ENCODE measurements at places on chromosomes 1 and 21. TPM values are rescaled to one million over a fixed set of nuclear protein-coding genes. Genes with fewer than 3 reads are reported as not detected.

- no peak overlapping the region for H3K4me3 ChIP-seq
- no peak overlapping the region for H3K27ac ChIP-seq
- no peaks in the 10 kb centered on the region for H3K4me1 ChIP-seq
- DNase-seq = no peak
Measured at GRCh38 chr1:30111431-30111830, 612.0 kb downstream of the MATN1 start.

DNA sequence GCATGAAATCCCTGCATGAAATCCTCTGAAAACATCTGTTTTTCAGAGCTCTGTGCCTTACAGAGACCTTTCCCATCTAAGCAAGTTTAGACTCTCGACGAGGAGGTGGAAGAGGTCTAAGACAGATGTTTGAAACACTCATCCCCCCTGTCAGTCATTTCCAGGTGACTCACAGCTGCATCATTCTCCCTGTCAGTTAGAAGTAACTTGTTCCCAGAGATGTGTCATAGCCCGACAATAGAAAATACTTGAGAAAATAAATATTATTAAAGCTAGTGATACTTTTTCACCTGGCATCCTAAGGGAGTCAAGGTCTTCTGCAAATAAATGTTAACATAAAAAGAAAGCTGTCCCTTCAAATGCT, 41.6 kb upstream of the SEC16B start:
- DNase-seq = no peak
- no peak overlapping the region for H3K4me3 ChIP-seq
- no peak overlapping the region for H3K27ac ChIP-seq
- H3K27me3 ChIP-seq = no peaks in the 10 kb centered on the region

DNA sequence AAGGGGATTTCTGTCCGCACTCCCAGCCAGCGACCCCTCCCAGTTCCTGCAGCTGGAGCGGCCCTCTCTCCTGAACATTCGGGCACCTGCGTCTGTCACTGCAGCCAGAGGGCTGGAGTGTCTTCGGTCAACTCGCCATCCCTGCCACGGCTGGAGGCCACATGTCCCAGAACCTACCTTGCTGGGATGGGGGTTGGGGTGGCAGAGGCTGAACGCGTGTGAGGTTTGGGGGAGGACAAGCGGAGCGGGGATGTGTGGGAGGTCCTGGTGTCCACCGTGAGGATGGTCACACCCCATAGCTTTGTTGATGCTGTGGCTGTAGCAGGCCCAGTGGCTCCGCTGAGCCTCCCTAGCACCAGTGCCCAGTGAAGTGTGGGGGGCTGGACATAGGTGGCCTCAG, 14.8 kb upstream of the C1orf174 start:
- no peaks in the 10 kb centered on the region for H3K4me1 ChIP-seq
- no peak overlapping the region for H3K27ac ChIP-seq
- H3K27me3 ChIP-seq = peaks cover 32% of the 10 kb centered on the region
- H3K36me3 ChIP-seq = no peaks in the 10 kb centered on the region
- H3K4me3 ChIP-seq = no peak overlapping the region

GRCh38 chr1:203478986-203479385, 3.4 kb downstream of the PRELP start:
- peaks cover 25% of the 10 kb centered on the region for H3K4me1 ChIP-seq
- H3K36me3 ChIP-seq = no peaks in the 10 kb centered on the region
- DNase-seq = no peak
- H3K27ac ChIP-seq = peak overlapping the region; percentile 87
- H3K27me3 ChIP-seq = no peaks in the 10 kb centered on the region

- H3K36me3 ChIP-seq = peaks cover 4% of the 10 kb centered on the region
- H3K27me3 ChIP-seq = no peaks in the 10 kb centered on the region
- no peaks in the 10 kb centered on the region for H3K4me1 ChIP-seq
- no peak overlapping the region for H3K27ac ChIP-seq
- H3K4me3 ChIP-seq = no peak overlapping the region
Measured at GRCh38 chr1:189682591-189682990, 795.1 kb downstream of the BRINP3 start.

DNA sequence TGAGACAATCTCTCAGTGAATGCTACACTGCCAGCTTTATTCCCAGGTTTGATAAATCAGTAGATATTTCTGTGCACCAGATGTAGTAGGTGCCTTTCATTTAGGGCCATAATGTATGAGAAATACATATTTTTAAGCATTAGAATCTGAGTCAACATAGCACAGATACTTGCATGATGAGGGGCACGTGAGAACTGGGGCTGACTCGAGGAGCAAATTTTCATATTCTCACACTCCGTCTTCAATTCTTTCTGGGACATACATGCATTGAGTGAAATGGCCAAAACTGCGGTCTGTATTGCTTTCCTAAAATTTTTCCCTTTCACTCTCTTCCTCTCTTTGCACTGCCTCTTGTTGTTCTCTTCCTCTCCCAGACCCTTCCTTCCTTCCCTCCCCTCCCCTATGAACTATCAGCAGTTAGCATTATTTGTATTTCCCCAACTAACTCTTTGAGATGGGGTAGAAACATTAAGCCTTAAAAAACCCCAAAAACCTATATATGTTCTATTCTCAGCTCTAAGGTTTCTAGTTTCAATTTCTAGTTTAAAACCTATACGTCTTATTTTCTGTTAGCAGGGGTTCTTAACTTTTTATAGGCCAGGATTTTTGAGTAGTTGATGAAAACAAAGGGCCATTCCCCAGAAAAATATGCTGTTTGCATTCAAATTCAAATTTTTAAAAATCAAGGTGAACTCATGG, 289.1 kb downstream of the PTBP2 start:
- H3K27ac ChIP-seq = no peak overlapping the region
- DNase-seq = no peak
- no peaks in the 10 kb centered on the region for H3K36me3 ChIP-seq
- no peaks in the 10 kb centered on the region for H3K4me1 ChIP-seq
- H3K4me3 ChIP-seq = no peak overlapping the region
- no peaks in the 10 kb centered on the region for H3K27me3 ChIP-seq

DNA sequence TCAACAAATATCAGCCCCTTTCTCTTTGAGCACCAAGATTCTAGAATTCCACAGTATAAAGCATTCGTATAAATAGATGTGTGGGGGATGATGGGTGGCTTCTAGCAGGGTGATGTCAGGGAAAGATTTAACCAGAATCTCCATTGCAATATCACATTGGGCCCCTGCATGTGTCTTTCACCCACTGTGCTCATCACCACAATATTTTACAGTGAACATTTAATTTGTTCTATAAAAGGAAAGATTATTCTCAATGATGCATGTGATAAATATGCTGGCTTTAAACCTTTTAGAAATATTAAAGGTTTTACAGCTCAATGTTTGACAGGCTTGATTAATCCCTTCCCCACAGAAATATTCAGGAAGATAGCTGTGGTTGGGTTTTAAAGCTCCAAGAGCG, 457.8 kb upstream of the DAB1 start:
- H3K4me3 ChIP-seq = no peak overlapping the region
- no peaks in the 10 kb centered on the region for H3K4me1 ChIP-seq
- no peak overlapping the region for H3K27ac ChIP-seq
- DNase-seq = no peak
- H3K36me3 ChIP-seq = no peaks in the 10 kb centered on the region
- no peaks in the 10 kb centered on the region for H3K27me3 ChIP-seq

DNA sequence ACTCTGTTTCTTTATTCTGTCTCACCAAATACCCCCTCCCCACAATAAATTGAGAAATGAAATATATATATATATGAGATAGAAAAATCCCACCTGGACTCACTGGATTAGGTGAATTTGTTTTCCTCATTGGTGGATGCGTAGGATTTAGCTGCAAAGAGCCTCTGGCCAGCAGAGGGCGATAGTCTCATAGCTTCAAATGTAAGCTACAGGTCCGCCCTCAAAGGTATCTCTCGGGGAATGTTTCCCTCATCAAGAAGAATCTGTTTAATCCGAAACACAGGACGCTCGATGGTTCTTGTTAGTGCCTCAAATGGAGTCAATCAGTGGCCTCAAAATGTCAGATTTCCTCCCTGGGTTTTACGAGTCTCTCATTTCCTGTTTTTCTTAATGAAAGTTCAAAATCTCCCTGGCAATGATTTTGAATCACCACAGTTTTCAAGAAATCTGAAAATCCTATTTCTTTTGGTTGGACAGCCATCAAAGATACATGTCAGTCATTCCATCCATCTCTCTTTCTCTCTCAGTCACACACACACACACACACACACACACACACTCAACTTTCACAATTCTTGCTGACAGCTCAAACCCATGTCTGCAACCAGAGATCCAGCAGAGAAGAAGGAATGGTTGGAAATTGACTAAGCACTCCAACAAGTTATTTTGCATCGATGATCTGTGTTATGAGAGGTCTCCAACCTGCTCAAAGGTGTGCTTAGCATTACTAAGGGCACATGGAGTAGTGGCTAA, 13.9 kb upstream of the CAMK1G start:
- H3K27me3 ChIP-seq = no peaks in the 10 kb centered on the region
- no peak overlapping the region for H3K4me3 ChIP-seq
- no peaks in the 10 kb centered on the region for H3K4me1 ChIP-seq

DNA sequence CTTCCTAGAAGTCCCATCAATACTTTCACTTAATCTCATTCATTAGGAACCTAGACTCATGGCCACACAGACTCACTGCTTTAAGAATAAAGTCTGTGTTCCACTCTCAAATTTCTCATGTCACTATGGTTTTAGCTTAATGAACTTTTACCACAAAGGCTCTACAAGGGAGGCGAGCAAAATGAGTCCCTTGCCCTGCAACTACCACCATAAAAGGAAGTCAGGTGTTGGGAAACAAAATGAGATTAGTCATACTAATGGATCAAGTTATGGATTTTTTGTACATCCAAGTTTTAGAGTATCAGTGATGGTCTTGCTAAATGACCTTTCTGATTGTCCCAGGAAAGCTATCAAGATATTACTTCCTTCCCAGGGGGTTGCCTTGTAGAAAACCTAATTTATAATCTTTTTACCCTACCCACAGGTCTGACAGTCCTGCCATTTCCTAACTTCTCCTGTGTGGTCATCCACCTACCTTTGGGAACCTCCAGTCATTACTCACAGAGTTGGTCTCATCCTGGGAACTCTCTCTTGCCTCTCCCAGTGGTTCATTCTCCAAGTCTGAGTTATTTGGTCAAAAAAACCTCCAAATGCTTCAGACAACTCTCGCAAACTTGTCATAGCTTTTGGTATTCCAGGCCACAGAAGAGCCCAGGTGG, 51.8 kb upstream of the SLC16A1 start:
- DNase-seq = no peak
- no peaks in the 10 kb centered on the region for H3K36me3 ChIP-seq
- H3K4me3 ChIP-seq = no peak overlapping the region
- H3K27me3 ChIP-seq = no peaks in the 10 kb centered on the region
- H3K4me1 ChIP-seq = no peaks in the 10 kb centered on the region
- no peak overlapping the region for H3K27ac ChIP-seq

- DNase-seq = no peak
- H3K4me3 ChIP-seq = no peak overlapping the region
- H3K27ac ChIP-seq = no peak overlapping the region
- H3K27me3 ChIP-seq = no peaks in the 10 kb centered on the region
- H3K4me1 ChIP-seq = no peaks in the 10 kb centered on the region
Measured at GRCh38 chr1:214209260-214209808, 71.6 kb upstream of the SMYD2 start.

- H3K4me1 ChIP-seq = no peaks in the 10 kb centered on the region
- DNase-seq = no peak
- H3K4me3 ChIP-seq = no peak overlapping the region
Measured at GRCh38 chr21:14677013-14677412, 130.9 kb upstream of the SAMSN1 start.

- no peaks in the 10 kb centered on the region for H3K4me1 ChIP-seq
- H3K4me3 ChIP-seq = no peak overlapping the region
- H3K36me3 ChIP-seq = no peaks in the 10 kb centered on the region
- no peak for DNase-seq
Measured at GRCh38 chr1:101964708-101965107, 32.0 kb downstream of the OLFM3 start.

DNA sequence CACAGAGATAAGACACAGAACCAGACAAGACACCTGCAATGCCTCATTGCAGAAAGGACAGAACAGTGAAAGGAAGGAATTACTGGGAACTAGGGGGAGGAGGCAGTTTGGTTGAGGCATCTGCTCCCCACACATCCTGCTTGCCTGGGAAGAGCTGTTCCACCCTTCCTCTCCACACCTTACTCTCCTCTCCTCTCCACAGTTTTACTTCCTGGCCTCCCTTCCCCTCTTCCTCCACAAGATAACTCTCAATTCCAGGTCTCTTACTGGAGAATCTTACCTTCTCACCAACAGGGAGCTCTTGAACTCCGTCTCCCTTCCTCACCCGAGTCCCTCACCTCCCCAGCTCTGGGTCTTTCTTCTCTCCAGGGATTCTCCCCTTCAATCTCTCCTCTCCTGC, 2.1 kb downstream of the ELOVL1 start:
- no peak for DNase-seq
- H3K27ac ChIP-seq = peak overlapping the region; percentile 94
- H3K4me3 ChIP-seq = peak overlapping the region; percentile 88
- H3K27me3 ChIP-seq = no peaks in the 10 kb centered on the region
- peaks cover 18% of the 10 kb centered on the region for H3K4me1 ChIP-seq
- H3K36me3 ChIP-seq = no peaks in the 10 kb centered on the region

DNA sequence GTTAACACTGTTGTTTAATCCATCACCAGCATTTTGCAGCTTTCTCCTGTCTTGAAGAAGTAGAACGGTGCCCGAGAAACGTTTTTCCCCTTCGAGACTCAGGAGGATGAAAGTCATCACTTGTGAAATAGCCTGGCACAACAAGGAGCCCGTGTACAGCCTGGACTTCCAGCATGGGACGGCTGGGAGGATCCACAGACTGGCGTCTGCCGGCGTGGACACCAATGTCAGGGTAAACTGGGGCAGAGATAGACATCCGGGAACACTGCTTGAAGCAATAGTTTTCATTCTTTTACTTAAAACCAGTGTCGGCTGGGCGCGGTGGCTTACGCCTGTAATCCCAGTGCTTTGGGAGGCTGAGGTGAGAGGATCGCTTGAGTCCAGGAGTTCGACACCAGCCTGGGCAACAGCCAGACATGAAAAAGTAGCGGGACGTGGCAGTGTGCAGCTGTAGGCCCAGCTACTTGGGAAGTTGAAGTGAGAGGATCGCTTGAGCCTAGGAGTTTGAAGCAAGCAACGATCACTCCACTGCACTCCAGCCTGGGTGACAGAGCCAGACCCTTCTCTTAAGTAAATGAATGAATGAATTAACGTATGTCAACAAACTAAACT, 945 bp downstream of the CHAF1B start:
- peak overlapping the region; percentile 78 for H3K27ac ChIP-seq
- peak overlapping the region; percentile 62 for H3K4me3 ChIP-seq
- no peak for DNase-seq
- no peaks in the 10 kb centered on the region for H3K4me1 ChIP-seq

GRCh38 chr1:13228343-13228781, 2.4 kb upstream of the PRAMEF18 start:
- no peak overlapping the region for H3K4me3 ChIP-seq
- H3K27ac ChIP-seq = no peak overlapping the region
- H3K27me3 ChIP-seq = peaks cover 5% of the 10 kb centered on the region
- no peak for DNase-seq
- H3K36me3 ChIP-seq = no peaks in the 10 kb centered on the region
- H3K4me1 ChIP-seq = no peaks in the 10 kb centered on the region

GRCh38 chr1:101245246-101245927, 8.6 kb downstream of the S1PR1 start:
- H3K36me3 ChIP-seq = no peaks in the 10 kb centered on the region
- DNase-seq = no peak
- H3K27me3 ChIP-seq = no peaks in the 10 kb centered on the region
- H3K4me3 ChIP-seq = no peak overlapping the region
- no peaks in the 10 kb centered on the region for H3K4me1 ChIP-seq

Gene MARK1
- 13.8 TPM for total RNA-seq

Gene LCE3E
- not detected for total RNA-seq

Gene ILDR2
- not detected for total RNA-seq

Data from breast epithelium (tissue), 4 donors.